ENCODE measurements at places on chromosomes 1 and 21. TPM values are rescaled to one million over a fixed set of nuclear protein-coding genes. Genes with fewer than 3 reads are reported as not detected.

Gene PPM1J
- 1.5 TPM for total RNA-seq

Gene APOBEC4
- total RNA-seq: not detected

GRCh38 chr1:70207492-70207891 lies 2.1 kb upstream of the LRRC40 start:
- no peaks in the 10 kb centered on the region for H3K27me3 ChIP-seq
- peaks cover 11% of the 10 kb centered on the region for H3K4me1 ChIP-seq
- H3K4me3 ChIP-seq: peak overlapping the region; percentile 83
- DNase-seq: no peak
- no peaks in the 10 kb centered on the region for H3K36me3 ChIP-seq

Gene HMGN1
- 405 TPM for total RNA-seq

GRCh38 chr1:57172040-57172439 lies 206.2 kb upstream of the C8B start:
- H3K27ac ChIP-seq: no peak overlapping the region
- no peaks in the 10 kb centered on the region for H3K36me3 ChIP-seq
- H3K4me1 ChIP-seq: no peaks in the 10 kb centered on the region
- DNase-seq: no peak

- no peaks in the 10 kb centered on the region for H3K4me1 ChIP-seq
- H3K27ac ChIP-seq: no peak overlapping the region
- peaks cover 46% of the 10 kb centered on the region for H3K27me3 ChIP-seq
- no peaks in the 10 kb centered on the region for H3K36me3 ChIP-seq
Measured at GRCh38 chr21:36705679-36706481, 7.0 kb downstream of the SIM2 start.

GRCh38 chr1:213602796-213603486 lies 384.8 kb upstream of the PROX1 start:
- no peak overlapping the region for H3K4me3 ChIP-seq
- no peaks in the 10 kb centered on the region for H3K36me3 ChIP-seq
- no peaks in the 10 kb centered on the region for H3K4me1 ChIP-seq
- no peaks in the 10 kb centered on the region for H3K27me3 ChIP-seq
- DNase-seq: no peak
